ENCODE measurements at places on chromosomes 7 and 10.

DNA sequence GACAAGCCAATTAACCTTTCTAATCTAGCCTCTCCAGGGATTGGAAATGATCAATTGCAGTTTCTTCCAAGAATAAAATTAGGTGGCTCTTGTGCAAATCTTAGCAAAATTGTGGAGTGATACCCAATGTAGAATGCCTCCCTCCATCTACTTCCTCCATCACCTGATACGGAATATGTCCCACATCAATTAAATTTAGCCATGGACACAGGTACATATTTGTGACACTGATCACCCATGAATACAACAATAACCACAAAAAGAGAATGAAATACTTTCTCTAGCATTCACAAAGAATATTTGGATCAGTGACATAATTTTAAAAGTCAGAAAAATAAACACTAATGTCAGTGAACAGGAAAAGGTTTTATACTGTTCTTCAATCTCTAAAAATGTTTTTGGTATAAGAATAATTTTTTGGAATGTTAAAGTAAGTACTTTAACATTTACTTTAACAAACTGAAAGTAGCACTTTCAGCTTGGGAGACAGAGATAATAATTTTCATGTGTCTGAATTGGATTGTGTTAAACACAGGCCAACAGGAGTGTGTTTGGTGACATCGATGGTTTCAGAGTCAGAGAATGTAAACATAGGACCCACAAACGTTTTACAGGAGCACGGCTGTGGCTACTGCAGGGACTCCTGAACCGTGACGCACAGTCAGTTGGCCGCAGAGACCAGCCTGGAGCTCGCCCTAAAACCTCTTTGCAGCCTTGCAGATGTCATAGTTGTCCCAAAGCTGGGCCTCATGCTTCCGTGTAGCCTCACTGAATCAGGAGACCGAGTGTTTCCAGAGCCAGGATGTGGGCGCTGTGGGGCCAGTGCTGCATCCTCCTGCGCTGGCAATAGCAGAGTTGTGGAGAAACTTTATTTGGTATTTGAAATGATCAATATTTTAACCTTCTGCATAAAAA lies 7.2 kb downstream of the RBM20 start:
- DNase-seq: no peak

GRCh38 chr7:80054356-80054755 lies 80.3 kb upstream of the GNAI1 start:
- DNase-seq: no peak

DNA sequence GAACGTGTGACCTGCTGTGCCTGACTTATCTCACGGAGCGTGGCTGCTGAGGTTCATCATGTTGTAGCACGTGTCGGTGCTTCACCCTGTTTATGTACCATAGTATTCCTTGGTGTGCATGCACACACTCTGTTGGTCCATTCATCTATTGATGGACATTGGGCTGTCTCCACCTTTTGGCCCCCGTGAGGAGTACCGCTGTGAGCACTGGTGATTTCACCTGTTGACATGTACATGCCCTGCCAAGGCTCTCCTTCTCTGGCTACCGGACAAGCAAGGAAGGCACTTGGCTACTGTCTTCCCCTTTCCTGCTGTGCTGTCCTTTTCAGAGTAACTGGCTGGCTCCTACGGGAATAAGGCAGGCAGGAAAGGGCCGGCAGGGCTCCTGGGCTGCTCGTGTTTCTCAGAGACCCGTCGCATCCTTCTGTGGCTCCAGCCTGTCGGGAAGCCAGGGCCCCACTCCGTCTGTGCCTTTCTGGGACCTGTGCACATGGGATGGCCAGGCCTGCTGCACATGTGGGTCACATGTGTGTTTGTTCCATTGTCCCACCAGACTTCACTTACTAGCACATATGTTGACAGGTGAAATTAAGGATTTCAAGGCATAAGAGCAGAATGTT lies 17.8 kb upstream of the TBRG4 start:
- DNase-seq: no peak

- DNase-seq: no peak
Measured at GRCh38 chr7:55252386-55252785, 112.8 kb upstream of the LANCL2 start.

- no peak for DNase-seq
Measured at GRCh38 chr7:74216361-74216761, 6.6 kb downstream of the LAT2 start.

DNA sequence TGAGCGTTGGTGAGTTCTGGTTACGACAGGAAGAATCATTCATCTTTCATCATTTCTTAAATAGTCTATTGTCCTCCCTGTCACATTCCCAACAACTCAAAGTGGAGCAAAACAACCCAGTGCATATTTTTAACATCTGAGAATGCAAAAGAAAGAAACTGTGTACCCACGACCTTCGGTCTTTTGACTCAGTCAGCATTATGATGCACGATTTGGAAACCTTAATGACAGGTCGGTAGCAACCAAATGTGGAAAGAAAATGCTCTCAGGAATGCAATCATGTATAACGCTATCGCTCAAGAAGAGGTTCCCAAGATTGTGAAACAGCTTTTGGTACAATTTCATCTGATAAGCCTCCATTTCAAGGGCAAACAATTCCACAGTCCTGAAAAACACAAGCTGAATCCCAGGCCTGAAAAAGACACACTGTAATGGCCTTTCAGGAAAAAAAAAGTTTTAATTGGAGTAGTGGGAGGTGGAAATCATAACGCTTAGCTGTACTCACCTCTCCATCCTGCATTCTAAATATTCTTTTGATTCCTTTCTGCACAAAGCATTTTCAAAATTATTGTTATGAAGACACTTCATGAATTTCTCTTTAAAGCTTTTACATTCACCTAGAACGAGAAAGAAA lies 2.6 kb downstream of the COX19 start:
- DNase-seq: no peak

GRCh38 chr10:31619531-31620061 lies 300.6 kb downstream of the ZEB1 start:
- DNase-seq: no peak

All from upper lobe of right lung (tissue), 1 donor.